Mesenteric fat pad (tissue), 1 donor: ENCODE measurements at places on chromosomes 11 and 22. TPM values are rescaled to one million over a fixed set of nuclear protein-coding genes. Genes with fewer than 3 reads are reported as not detected.

DNA sequence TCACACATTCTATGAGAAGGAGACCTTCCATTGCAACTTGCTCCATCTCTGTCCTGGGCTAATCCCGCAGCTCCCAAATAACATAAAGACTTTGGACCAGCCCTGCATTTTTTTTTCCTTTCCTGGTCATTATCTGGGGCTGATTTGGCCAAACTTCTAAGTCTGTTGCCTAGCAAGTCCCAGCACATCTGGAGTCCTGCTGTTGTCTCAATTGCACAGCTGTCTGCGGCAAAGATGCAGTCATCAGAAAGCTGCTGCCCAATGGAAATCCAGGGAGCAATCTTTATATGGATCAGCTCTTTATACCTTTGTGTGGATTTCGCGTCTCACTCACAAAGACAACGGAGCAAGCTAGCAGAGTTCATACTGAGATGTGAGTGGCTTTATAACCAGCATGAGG, 105.9 kb downstream of the NXPE2 start:
- DNase-seq = no peak

TMEM132A gene
- 6.7 TPM for total RNA-seq

GRCh38 chr22:16963189-16963945, 44.7 kb downstream of the GAB4 start:
- peak; percentile 68 for DNase-seq

- no peak for DNase-seq
Observed at GRCh38 chr11:101445761-101446160, 138.0 kb downstream of the TRPC6 start.

- no peak for DNase-seq
Observed at GRCh38 chr11:12523180-12523924, 146.0 kb downstream of the PARVA start.

DNA sequence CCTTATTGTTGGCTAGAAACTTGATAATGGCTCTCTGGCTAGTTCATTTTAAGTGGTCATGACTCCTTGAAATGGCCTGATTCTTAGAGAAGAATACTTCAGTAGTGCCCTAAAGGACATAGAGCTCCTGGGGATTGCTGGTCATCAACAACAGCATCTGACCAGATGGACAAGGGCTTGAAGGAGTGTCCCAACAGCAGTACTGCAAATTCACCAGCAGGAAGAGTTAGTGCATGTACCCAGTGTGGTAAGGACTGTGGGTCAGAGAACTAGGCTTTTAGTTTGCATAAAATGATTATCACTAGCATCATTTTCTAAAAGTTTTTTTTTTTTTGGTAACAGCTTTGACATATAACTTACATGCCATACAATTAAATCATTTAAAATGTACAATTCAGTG, 39.5 kb upstream of the CUL5 start:
- DNase-seq = no peak
